ENCODE measurements at places on chromosomes 2 and 18.

GRCh38 chr2:116809109-116809508 is 1005.4 kb upstream of the DDX18 start:
- DNase-seq = no peak

- no peak for DNase-seq
These were observed 36.2 kb upstream of the IGFBP2 start for GRCh38 chr2:216596980-216597509.

DNA sequence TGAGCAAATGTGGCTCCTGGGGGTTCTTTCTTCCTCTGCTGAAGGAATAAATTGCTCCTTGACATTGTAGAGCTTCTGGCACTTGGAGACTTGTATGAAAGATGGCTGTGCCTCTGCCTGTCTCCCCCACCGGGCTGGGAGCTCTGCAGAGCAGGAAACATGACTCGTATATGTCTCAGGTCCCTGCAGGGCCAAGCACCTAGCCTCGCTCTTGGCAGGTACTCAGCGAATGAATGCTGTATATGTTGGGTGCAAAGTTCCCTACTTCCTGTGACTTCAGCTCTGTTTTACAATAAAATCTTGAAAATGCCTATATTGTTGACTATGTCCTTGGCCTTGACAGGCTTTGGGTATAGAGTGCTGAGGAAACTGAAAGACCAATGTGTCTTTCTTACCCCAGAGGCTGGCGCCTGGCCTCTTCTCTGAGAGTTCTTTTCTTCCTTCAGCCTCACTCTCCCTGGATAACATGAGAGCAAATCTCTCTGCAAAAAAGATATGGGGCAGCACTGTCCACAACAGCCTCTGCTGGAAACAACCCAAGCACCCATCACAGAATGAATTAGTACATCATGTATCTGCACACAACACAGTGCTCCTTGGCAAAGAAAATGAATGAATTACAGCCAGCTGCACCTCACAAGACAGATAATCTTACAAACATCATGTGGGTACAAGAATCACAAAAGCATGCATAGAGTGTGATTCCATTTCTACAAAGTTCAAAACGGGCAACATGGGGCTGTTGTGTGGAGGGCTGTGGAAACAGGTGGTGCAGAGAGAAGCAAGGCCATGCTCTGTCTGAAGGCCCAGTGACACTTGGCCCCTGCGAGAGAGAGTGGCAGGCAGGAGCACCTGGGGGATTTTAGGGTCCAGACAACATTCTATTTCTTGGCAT is 6.6 kb downstream of the IL1RN start:
- DNase-seq = peak; percentile 10

GRCh38 chr2:70767699-70768589 is at the start of gene ADD2:
ADD2 (minus strand) TSS chr2:70768200; CDS start chr2:70706408, 61,792 bp downstream.
- DNase-seq = peak; percentile 87

Data from ecto neural progenitor cell (in vitro differentiated cells).